ENCODE measurements at places on chromosomes 2 and 18.

- DNase-seq: no peak
Observed at GRCh38 chr2:216482640-216483039, 16.0 kb upstream of the RPL37A start.

DNA sequence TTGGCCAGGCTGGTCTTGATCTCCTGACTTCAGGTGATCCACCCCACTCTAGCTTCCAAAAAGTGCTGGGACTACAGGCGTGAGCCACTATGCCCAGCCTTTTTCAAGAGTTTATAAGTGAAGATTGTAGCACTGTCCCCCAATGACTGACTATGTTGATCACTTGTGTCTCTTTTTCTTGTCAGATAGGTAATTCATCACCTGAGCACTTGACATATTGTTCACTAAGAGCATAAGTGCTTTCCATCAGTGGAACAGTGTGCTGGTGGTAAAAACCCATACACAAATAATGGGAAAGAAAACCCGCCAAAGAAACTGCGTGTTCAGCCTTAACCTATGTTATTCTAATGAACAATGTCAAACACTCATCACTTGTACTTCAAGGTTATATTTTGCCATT lies 414.4 kb upstream of the CDH7 start:
- DNase-seq: no peak

GRCh38 chr2:234363011-234363487 lies 133.8 kb downstream of the ARL4C start:
- DNase-seq: no peak

- DNase-seq: no peak
Observed at GRCh38 chr2:9445089-9445488, 21.6 kb downstream of the CPSF3 start.

- DNase-seq: no peak
Observed at GRCh38 chr2:8993196-8993901, 10.1 kb downstream of the MBOAT2 start.

DNA sequence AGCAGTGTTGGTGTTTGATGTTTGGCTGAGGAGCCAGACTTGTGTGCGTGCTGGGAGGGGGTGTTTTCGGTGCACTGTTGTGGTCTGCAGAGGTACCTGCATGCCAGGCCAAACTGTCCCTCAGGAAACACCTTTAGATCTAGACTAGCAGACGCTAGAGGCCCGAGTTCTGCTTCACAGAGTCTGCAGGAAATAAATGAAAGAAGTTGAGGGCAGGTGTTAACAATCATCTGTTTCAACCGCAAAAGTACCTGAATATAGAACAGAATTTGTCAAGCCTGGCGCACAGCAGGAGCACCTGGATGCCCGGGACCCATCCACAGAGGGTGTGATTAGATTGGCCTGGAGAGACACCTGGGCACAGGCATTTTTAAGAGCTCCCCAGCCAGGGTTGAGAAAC lies 40.5 kb upstream of the REL start:
- DNase-seq: no peak

DNA sequence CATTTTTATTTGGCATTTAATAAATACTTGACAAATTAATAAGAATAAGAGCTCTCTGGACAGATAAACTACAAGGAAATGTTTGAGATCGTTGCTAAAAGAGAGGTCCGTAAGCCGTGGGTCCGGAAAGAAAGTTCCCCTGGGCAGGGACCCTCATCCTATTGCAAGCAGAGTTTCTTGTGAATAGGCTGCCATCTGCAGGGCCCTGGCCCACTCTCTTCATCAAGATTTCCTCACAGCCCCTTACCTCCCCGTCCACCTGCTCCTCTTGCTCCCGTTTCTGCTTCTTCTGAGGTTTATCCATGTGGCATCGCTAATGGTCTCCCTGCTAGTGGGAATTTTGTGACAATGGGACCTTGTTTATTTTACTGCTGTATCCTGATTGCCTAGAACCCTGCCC lies 30.1 kb upstream of the MC5R start:
- no peak for DNase-seq

DNA sequence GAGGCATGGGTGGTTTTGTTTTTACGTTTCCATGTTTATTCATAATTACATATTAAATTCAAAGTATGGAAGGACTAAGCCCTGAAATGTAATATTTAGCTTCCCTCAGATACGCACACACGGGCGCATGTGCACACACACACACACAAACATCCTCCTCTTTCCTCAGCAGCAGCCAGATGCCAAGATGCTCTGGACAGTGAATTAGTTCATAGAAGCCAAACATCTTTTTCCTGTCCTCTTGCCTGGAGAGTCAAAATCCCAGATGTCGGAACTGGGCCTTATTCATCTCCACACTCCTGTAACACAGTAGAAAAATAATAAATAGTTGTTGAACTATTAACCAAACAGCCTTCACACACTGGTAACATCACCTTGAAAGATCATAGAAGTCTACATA lies 273.1 kb downstream of the SP3 start:
- no peak for DNase-seq

DNA sequence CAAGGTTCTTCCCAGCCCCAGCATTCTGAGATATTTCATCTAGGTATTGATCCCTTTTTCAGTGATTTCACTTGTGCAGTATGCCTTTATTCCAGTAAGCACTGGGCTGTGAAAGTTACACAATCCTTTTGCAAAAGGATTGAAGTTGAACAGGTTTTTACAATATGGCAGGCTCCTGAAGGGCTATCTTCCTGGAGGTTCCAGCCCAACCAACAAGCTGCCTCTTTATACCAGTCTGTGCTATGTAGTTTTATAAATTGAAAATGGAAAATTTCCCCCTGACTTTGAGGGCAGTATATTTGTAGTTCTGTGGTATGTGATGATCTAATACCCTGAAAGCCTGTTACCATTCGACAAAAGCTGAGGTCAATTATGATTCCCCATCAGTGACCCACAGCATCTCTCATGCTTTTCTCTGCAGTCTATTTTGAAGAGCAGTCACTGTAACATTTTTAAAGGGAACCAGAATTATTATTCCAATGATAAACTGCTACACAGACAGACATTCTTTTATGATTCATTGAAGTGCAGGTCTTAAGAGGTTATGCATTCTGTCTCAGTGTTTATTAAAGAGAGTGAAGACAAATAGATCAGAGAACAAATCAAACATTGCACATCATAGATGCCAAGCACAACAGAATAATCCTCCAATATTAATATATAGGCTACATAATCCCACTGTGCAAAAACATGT lies 35.2 kb upstream of the STPG4 start:
- no peak for DNase-seq

- DNase-seq: no peak
Observed at GRCh38 chr2:200619279-200619678, 33.5 kb downstream of the AOX1 start.

DNA sequence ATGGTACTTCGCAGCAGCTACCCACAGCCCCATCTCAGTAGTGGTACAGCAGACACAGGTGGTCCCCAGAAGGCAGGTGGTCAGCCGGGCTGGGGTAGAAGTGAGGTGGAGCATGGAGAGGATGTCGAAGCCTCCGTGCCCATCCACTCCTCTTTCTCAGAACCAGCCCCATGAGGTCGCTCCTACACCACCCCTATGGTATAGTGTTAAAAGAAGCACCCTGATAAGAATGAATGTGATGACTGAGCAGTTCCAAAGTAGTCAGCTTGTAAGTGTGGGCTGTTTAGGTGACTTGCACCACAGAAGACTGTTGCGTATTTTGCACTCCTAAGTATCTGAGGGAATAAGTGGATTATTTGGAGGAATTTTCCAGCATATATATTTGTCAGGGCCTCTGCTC lies 111.3 kb downstream of the WDSUB1 start:
- no peak for DNase-seq

GRCh38 chr2:142824756-142825155 lies 52.7 kb upstream of the KYNU start:
- no peak for DNase-seq

All from stimulated activated CD4-positive, alpha-beta T cell treated with anti-CD3 and anti-CD28 coated beads, Interleukin-4, amount 100 ng/mL, for 24 hours (primary cell).